ENCODE measurements at places on chromosomes 3 and 15. TPM values are rescaled to one million over a fixed set of nuclear protein-coding genes. Genes with fewer than 3 reads are reported as not detected.

Gene EPHB1
- total RNA-seq = 0.92 TPM

Gene BTLA
- total RNA-seq = not detected

Gene ACP3
- 0.15 TPM for total RNA-seq

Gene SCAMP5
- total RNA-seq = 9.0 TPM

Gene CX3CR1
- not detected for total RNA-seq

Gene SPINK8
- total RNA-seq = not detected

Gene TTLL13
- total RNA-seq = not detected

Gene STRIT1
- total RNA-seq = not detected

Gene DENND4A
- 11.6 TPM for total RNA-seq

Gene FGF7
- not detected for total RNA-seq

Gene RASGRP1
- total RNA-seq = not detected

Gene EXD1
- total RNA-seq = not detected

Gene HHLA2
- total RNA-seq = not detected

Gene ZPLD1
- not detected for total RNA-seq

Gene TMEM212
- total RNA-seq = not detected

Gene AKAP13
- 36.8 TPM for total RNA-seq
